ENCODE measurements at places on chromosomes 5 and 9. TPM values are rescaled to one million over a fixed set of nuclear protein-coding genes. Genes with fewer than 3 reads are reported as not detected.

- DNase-seq = peak; percentile 10
Observed at GRCh38 chr5:167626341-167627123, 664.9 kb upstream of the WWC1 start.

DNA sequence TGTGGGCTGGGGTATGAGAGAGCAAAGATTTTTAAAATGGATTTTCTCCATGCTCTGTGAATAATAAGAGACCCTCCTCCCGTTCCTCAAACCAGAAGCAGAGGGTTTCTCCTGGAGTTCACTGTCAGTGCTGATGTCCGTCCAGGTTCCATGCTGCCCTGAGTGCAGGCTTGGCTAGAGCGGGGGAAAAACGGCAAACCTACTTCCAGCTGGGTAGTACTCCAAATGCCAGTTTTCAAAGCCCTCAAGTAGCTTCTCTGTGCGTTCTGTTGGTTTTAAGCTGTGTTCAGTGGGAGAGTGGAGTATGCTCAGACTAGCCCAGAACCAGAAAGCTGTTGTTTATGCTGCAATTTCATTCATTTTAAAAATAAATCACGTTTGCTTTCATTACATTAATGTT, 40.3 kb downstream of the RASGEF1C start:
- no peak for DNase-seq

DNA sequence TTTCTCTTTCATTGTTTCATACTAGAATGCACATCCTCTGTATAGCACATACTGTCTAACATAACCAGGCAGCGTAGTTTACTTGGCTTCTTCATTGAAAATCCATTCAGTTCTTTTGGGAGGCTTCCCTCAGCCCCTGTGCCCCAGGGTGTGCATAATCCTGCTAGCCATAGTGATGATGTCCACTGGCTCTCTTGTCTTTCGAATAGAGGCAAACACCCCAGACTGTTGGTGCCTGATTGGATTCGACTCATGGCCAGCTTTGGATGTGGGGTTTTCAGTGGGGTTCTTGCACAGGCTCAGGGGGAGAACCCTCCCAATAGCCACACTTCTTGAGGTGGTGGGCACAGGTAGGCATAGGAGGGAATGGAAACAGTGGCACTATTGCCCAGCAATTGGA, 53.6 kb downstream of the ZSWIM6 start:
- no peak for DNase-seq

DNA sequence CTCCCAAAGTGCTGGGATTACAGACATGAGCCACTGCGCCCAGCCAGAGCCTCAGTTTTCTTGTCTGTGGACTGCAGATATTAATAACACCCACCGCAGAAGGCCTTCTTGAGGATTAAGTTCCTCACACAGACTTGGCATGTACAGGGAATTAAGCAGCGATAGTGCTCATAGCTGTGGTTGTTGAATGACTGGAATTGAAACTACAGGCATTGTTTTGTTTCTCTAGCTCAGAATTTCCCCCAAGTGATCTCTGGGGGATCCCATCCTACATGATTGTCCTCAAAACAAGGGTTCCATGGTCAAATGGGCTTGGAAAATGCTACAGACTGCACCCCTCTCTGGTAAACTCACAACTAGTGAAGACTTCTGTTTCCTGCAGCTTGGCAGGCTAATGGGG, 44.2 kb upstream of the TDRD7 start:
- no peak for DNase-seq

- DNase-seq = no peak
Observed at GRCh38 chr5:64979531-64979930, 210.8 kb downstream of the CWC27 start.

GRCh38 chr9:7045361-7045760, 287.6 kb downstream of the KDM4C start:
- DNase-seq = no peak

DNA sequence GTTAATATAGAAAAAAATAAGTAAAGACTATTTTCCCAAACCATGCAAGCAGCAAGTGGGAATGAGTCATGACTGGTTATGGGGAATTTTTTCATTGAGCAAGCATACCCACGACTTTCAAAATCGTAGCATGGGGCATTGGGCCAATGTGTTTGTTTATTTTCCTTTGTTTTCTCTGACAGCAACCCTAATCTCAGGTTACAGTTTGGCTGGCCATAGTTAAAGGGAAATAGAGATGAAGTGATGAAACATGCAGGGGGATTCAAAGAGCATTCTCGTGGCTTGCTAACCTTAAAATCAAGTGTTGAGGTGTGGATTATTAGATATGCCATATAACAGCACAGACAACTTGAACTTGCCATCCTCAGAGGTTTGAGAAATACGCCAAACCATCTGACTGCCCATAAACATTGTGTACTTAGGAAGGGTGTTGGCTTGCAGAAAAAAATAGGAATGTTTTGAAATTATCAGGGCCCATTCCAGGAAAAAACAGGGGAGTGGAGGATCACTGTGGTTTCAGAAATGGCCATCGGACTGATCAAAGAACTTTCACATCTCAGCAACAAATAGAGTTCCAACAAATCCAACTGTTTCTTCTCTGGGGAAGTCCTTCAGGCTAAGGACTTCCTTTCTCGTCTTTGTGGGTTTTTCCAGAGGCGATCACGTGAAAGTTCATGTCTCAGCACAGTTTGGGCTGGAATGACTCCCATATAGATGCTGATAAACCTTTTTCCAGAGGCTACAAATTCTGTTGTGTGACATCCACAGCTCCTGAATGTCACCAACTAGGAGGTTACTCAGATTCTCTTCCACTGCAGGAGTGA, 259.1 kb downstream of the SYK start:
- DNase-seq = peak; percentile 70

DNA sequence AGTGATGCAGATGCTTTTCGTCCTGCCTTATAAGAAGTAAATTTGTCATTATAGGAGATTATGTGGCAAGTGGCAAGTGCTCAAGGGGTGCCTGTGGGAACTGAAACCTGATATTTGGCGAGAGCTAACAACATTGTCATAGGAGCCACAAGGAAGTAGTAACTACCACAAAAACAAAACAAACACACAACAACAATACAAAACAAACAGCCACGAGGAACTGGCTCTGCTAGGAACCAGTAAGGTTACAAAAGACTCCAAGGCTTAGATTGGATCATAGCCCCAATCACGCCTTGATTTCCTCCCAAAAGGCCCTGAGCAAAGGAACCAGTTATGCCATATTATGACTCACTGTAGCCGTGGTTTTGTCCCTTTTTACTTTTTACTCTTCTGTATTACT, 1045.2 kb downstream of the CDH12 start:
- DNase-seq = no peak

- DNase-seq = no peak
Observed at GRCh38 chr9:90838581-90839154, 37.0 kb downstream of the SYK start.

Gene CDO1
- total RNA-seq = 0.42 TPM

Gene RELL2
- total RNA-seq = 7.9 TPM

Gene BRINP1
- total RNA-seq = 0.13 TPM

Gene PDCD1LG2
- total RNA-seq = not detected

Gene PCDHB15
- 1.6 TPM for total RNA-seq

Gene STPG3
- total RNA-seq = not detected

Measured in SK-MEL-5 (cell line).